ENCODE measurements at places on chromosomes 2 and 18.

DNA sequence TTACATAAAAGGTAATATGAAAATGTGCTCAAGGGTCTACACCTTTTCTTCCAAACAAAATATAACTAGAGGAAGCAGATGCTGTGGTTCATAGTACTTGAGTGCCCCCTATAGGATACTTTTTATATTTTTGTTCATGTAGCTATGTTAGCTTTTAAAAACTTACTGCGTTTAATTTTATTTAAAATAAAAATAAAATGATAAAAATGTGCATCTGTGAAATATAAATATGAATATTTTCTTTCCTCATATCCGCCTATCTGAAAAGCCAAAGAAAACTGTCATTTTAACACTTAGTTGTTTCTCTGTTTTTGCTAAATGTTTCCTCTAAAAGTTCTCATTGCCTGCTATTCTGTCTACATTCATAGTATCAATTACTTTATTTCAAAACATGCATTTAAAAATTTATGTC is 9.6 kb upstream of the LRP1B start:
- no peak for DNase-seq

DNA sequence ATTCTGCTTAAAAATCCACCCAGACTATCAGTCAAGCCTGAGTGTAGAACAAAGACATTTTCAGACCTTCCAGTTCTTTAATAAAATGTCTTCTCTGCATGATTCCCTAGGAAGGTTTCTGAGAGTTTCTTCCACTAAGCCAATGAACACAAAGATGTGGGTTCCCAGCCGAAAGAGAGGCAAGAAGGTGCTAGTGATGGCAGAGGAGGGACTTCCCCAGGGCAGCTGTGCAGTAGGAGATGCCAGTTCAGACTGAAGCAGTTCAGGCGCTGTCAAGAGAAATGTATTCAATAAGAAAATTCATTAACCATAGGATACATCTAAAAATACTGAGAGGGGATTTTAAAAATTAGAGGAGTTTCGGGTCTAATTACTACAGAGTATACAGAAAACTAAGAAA is 83.3 kb downstream of the RND3 start:
- DNase-seq = no peak

DNA sequence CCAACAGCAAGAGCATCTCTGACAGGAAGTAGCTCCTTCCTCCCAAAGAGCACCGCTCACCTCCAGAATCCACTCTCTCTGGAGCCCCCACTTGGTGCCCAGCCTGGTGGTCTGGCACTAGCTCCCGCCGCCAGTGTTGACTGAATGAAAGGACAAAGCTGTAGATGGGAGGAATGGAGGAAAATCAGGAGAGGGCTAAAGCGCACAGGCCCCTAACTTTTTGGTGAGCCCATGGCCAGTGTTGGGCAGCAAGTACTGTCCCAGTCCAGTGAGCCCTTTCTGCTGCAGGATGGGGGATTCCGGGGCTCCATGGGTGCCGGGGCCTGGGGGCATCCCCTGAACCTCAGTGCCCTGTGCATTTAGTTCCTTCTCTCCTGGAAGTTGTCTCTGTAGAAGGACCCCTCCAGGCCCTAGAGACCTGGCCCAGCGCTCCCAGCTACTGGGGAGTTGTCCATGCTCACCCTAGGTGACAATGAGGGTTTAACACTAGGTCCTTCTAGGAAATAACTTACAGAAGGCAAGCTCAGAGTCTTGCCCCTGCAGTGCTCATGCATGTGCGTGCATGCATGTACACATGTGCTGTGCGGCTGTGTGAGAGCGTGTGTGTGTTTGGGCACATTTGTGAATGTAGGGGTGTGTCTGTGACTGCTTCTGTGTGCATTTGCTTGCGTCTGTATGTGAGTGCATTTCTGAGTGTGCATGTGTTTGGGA is 33.6 kb downstream of the GLI2 start:
- no peak for DNase-seq

- no peak for DNase-seq
Measured at GRCh38 chr2:133503323-133503722, 64.9 kb downstream of the NCKAP5 start.

GRCh38 chr2:157302492-157303099 is 23.0 kb downstream of the ERMN start:
- DNase-seq = peak; percentile 31

GRCh38 chr18:37309059-37309458 is 256.5 kb downstream of the CELF4 start:
- no peak for DNase-seq

GRCh38 chr2:112593736-112594135 is 9.3 kb downstream of the CHCHD5 start:
- DNase-seq = no peak

- no peak for DNase-seq
Measured at GRCh38 chr2:36781907-36782720, 85.6 kb downstream of the VIT start.

DNA sequence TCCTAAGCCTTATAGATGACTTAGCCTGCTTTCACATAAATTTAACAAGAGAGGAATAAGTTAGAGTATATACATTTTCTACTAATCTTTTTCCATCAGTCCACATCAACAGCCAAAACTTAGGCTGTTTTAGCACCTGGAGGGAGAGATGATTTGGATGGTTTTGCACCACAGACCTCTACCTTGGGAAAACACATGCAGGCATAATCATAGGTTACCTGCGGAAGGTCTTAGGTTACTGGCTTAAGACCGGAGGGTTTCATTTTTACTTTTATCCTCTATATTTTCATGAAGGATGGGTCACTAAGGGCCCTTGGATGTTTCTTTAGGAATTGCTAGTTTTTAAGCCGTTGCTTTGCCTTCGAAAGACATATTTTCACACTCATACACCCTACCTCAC is 66.0 kb downstream of the MYO1B start:
- no peak for DNase-seq

DNA sequence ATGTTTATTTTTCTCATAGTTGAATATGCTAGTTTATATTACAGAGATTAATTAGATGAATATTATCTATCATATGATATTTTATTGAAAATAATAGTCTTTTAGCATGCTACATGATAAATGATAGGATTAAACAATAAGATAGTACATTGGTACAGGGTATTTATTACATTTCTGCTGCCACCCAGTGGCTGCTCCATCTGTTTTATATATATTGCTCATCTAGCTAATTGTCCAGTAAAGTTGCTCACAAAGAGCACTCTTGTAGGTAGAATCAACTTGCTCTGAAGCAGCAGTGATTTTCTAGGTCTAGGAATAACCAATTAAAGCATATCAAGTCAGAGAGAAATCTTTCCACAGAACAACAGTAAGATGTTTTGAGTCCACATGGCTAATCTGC is 183.3 kb downstream of the ASXL3 start:
- DNase-seq = no peak

GRCh38 chr2:132598536-132598935 is 71.5 kb downstream of the LYPD1 start:
- no peak for DNase-seq

DNA sequence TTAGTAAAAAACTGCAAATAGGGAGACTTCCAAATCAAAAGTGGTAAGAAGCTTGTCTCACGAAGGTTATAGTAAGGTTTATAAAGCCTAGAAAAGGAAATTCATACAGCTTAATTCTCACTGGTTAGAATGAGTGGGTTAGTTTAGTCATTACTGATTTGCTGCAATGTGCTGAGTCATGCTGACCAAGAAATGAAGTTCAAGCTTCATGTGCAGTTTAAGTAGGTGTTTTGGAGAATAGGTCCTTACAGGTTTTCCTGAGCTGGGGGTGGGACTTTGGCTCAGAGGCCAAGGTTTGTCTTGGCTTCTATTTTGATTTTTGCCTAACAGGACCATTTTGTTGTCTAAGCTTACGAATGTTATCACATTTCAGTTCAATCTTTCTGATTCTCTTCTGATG is 15.1 kb downstream of the CLIP4 start:
- DNase-seq = peak; percentile 28

DNA sequence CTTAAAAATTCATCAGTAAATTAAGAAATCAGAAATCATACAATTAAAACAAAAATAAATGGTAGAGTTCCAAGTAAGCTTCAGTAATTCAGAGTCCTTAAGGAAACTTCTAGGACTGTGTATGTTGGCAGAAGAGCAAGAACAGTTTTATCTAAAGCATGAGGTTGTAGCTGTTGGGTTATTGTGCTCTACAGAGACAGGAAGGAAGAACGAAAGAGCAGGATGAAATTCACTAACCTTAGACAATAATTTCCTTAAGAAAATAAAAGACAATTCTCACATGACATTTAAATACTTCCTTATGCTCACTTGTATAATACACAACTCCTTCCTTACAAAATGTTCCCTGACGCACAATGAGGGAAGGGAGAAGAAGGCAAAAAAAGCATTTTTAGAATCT is 133.4 kb downstream of the STK39 start:
- no peak for DNase-seq

DNA sequence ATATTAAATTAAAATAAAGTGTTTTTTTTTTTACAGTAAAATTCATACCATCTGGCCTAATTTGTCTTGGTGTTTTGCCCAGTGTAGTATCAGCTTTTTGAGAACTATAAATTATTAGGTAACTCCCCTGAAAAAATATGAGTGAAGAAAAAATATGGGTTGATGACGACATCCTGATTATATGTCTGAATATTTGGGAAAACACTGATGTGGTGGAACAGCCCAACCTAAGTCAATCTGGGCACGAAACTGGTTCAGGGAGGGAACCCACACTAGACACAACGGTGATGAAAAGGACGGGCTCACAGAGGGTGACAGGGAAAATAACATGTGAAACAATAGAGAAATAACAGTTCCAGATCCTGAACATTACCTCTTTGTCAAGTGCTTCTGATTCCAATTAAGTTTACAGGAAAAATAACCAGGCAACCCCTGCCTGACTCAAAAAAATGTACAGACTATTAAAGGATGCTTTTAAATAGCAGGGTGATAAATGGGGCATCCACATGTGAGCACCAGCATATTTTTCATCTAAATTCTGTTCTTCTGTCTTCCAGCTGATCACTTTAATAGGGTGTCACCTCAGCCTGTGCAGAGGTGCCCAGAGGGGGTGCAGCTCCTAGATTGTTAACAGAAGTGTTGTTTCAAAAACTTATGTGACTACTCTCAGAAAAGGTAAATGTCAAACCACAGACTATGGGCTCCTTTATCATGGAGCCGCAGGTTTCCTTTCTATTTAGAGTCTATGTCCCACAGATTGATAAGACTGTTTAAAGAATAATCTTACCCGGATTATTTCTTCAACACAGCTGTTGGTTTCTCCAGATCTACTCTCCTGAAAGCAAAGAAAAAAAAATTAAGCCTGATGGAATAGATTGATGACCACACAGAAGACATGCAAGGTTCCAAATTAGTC is 305.4 kb downstream of the AFF3 start:
- no peak for DNase-seq

- no peak for DNase-seq
Measured at GRCh38 chr2:46116553-46116991, 180.6 kb upstream of the EPAS1 start.

DNA sequence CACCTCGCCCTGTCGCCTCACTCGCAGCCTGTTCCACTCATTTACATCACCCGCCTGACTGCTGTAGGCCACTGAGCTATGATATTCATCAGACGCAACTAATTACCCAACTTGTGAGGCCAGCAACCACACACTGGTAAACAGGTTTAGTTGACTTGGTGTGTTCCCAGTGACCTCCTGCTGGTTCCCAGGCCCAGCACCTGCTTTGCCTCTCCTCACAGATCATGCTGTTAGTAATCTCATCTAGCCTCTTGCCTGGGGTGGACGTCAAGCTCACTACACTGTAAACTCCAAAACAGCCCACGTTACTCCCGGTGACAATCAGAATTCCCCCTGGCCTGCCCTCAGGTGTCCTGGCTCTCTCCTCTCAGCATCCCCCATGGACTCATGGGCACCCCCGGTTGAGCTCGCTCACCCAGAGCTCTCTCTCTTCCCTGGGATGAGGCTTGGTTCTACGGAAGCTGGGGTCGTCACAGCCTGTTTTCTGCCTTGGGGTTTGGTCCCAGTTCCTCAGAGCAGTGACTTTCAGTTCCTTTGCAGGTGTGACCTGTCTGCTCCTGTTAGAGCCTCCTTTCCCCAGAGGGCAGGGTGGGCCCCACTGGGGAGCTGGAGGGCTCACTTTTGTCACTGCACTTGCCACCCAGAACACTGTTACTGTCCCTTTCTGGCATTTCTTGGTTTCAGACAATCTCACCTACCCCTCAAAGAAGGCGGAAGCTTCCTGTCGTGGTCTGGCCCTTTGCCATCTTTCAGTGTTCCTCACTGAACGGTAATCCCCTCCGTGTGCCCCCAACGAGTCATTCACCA is 40.3 kb downstream of the INPP5D start:
- no peak for DNase-seq

GRCh38 chr2:112688086-112688880 is 32.5 kb upstream of the NT5DC4 start:
- no peak for DNase-seq

DNA sequence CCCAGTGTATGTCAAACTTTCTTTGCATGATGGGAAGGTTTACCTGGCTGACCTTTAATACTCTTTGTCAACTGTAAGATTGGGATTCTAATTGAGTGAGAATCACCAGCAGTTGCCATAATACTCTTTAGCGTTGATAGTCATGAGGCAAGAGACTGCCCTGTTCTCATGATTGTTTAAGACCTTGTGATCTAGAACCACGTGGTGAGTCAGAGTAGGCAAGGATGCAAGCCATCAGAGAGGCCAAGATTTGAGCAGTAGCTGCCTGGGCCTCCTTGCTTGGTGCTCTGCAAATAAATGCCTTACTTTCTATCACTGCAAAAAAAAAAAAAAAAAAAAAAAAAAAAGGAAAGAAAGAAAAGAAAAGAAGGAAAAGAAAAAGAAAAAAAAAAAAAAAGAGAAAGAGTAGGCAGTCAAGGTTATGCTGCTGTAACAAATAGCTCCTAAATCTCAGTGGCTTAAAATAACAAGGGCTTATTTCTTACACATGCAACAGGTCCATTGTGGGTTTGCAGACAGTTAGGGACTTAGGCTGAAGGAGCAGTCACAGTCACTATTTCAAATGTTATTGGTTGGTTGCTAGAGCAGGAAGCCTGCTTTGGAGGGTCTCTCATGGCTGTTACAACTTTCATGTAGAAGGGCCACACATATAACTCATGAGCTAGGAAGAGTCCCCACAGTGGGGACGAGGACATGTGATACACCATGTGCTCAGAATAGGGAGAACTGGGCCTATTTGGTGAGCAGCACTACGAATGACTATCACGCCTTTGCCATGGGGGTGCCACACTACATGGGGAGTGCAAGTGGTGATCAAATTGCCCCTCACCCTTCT is 21.7 kb downstream of the IL1R2 start:
- no peak for DNase-seq

- no peak for DNase-seq
Measured at GRCh38 chr2:9276901-9277451, 70.4 kb downstream of the ASAP2 start.

GRCh38 chr2:238182362-238182761 is 21.1 kb downstream of the ILKAP start:
- DNase-seq = no peak

Data from body of pancreas (tissue), 4 donors.